ENCODE measurements at places on chromosomes 4 and X.

GRCh38 chr4:141207961-141208360 is 12.7 kb upstream of the ZNF330 start:
- DNase-seq = no peak

DNA sequence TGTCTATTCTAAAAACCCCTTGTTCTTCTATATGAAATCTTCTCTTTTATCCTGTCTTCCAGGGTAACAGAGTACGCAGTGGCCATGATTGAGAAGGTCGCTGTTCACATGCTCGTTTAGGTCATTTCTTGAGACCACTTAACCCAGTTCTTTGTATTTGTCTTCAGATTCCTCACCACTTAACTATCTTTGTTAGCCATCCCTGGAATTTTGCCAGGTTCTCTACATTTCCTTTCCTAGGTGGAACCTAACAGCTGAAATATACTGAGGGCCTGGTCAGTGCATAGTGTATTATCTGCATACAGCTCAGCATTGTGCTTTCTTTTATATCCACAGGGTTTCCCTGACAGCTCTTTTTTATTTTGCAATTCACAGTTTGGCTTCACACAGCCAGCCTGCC is 148.9 kb upstream of the GALNT7 start:
- no peak for DNase-seq

GRCh38 chrX:112759966-112760365 is 80.2 kb upstream of the LHFPL1 start:
- DNase-seq = no peak

- peak; percentile 39 for DNase-seq
These were observed 29.6 kb downstream of the ADH7 start for GRCh38 chr4:99405433-99406115.

- DNase-seq = no peak
These were observed 207.2 kb upstream of the NPY2R start for GRCh38 chr4:155001251-155001650.

- no peak for DNase-seq
These were observed 48.8 kb downstream of the RPS6KA3 start for GRCh38 chrX:20217906-20218305.

DNA sequence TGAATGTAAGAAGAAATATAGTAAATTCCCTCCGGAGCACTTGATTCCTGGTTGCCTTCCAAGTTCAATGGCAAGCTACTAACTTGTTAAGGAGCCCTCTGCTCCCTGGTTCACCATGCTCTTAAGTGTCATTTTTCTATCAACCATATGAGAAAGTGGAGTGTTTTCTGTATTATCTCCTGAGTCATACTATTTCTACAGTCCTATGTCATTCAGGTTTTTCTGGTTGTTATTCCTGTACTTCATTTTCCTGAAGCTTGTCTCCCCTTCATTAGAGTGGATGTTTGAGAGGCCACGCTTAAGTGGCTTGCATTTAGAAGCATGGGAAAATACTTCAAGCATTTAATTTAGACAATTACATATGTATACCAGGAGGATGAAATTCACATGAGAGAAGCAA is 14.7 kb upstream of the EPGN start:
- DNase-seq = no peak
